NCI-H146 (cell line): ENCODE measurements at places on chromosomes 2 and 18.

GRCh38 chr2:223894968-223895367 is 50.2 kb downstream of the WDFY1 start:
- no peak for DNase-seq

- DNase-seq: no peak
These were observed 134.5 kb downstream of the CCBE1 start for GRCh38 chr18:59562751-59563150.

GRCh38 chr2:140683658-140684057 is 1447.2 kb downstream of the LRP1B start:
- no peak for DNase-seq

GRCh38 chr2:33167622-33168245 is 221.0 kb downstream of the LTBP1 start:
- DNase-seq: no peak

- no peak for DNase-seq
These were observed 11.5 kb downstream of the RFX8 start for GRCh38 chr2:101463421-101463820.

- no peak for DNase-seq
These were observed 248.7 kb upstream of the PIK3C3 start for GRCh38 chr18:41706301-41706700.

DNA sequence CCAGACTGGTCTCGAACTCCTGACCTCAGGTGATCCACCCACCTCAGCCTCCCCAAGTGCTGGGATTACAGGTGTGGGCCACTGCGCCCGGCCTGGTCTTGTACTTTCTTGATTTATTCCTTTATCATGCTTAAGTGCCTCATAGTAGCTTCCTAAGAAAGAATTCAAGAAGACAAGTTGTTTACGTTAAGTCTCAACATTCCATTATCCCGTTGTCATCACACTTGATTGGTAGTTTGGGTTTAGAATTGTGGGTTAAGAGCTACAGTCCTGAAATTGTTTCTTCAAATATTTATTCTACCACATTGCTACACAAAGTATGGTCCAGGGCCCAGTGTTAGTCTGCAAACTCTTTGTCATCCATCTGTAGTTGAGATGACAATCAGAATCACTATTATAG is 194.0 kb downstream of the VWC2L start:
- DNase-seq: no peak

DNA sequence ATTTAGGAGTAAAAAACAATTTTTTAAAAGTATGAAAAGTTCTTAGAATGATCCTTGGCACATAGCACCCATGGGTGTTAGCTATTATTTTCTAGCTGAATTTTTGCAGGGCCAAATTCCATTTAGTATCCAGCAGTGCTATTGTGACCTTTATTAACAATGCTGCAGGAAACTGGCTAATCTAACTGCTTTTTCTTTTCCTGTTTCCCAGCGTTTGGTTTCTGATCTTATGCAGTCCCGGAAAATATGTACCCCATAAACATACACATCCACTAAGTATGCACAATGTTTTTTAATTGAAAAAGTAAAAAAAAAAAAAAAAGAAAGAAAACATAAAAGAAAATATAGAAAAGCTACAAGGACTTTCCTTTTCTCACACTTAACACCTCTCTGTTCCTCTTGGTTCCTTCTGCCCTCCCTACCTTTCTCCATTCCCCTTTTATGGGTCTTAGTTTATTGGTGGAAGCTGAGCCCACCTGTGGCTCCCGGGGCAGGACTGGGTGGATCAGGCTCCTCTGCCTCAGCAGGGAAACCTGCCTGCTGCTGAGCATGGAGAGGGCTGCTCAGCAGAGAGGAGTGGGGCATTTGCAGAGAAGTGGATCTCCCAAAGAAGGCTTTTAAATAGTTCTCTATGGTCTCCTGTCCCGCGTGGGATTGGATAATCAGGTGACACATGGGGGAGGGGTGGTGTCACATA is 9.3 kb upstream of the SLC16A14 start:
- no peak for DNase-seq

DNA sequence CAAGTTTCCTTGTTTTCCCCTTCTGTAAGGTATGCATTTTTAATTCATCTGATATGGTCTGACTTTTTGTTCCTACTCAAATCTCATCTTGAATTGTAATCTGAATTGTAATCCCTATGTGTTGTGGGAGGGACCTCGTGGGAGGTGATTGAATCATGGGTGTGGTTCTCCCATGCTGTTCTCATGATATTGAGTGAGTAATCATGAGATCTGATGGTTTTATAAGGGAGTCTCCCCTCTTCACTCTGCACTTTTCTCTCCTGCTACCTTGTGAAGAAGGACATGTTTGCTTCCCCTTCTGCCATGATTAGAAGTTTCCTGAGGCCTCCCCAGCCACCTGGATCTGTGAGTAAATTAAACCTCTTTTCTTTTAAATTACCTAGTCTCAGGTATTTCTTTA is 476.1 kb downstream of the LPIN1 start:
- DNase-seq: no peak

- peak; percentile 100 for DNase-seq
These were observed 2.9 kb upstream of the ID2 start for GRCh38 chr2:8678731-8679566.

DNA sequence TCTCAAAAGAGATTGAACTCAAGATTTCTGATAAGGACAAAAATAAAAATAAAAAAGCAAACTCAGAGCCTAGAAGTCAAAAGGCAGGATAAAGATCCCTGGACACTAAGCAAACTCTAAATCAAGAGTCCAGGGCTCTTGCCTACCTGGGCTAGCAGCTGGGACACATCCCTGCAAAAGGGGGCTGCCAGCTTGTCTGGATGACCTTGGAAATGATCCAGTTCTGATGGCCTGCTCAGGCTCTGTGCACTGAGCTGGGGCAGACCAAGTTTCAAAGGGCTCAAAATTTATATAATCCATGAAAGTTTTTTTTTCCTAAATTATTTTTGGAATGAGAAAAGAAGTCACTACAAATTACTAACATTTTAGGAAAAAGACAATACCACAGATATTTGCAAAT is 557.3 kb downstream of the CNTNAP5 start:
- no peak for DNase-seq

DNA sequence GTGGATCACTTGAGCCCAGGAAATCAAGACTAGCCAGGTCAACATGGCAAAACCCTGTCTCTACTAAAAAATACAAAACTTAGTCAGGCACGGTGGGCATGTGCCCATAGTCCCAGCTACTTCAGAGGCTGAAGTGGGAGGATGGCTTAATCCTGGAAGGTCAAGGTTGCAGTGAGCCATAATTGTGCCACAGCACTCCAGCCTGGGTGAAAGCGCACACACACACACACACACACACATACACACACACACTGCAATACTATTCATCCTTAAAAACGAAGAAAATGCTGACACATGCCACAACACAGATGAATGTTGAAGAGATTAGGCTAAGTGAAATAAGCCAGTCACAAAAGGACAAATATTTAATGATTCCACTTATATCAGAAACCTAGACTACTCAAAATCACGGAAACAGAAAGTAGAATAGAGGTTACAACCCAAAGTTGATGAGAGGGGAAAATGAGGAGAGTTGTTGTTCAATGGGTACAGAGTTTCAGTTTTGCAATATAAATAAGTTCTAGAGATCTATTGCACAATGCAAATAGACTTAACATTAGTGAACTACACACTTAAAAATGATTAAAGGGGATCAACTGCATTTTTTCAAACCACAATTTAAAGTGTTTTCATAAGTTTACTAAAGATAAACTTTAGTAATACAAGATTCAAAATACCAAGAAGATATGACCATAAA is 114.5 kb downstream of the USP34 start:
- no peak for DNase-seq
